Esophagus muscularis mucosa (tissue), 4 donors: ENCODE measurements at places on chromosomes 6 and 20. TPM values are rescaled to one million over a fixed set of nuclear protein-coding genes. Genes with fewer than 3 reads are reported as not detected.

GRCh38 chr20:45968081-45968671 lies 3.8 kb downstream of the ZNF335 start:
- H3K27ac ChIP-seq, result no peak overlapping the region
- no peak for DNase-seq

- DNase-seq, result no peak
- no peaks in the 10 kb centered on the region for H3K4me1 ChIP-seq
- H3K27ac ChIP-seq, result no peak overlapping the region
- no peak overlapping the region for H3K4me3 ChIP-seq
These were observed 661.3 kb downstream of the BCKDHB start for GRCh38 chr6:80767808-80768207.

DNA sequence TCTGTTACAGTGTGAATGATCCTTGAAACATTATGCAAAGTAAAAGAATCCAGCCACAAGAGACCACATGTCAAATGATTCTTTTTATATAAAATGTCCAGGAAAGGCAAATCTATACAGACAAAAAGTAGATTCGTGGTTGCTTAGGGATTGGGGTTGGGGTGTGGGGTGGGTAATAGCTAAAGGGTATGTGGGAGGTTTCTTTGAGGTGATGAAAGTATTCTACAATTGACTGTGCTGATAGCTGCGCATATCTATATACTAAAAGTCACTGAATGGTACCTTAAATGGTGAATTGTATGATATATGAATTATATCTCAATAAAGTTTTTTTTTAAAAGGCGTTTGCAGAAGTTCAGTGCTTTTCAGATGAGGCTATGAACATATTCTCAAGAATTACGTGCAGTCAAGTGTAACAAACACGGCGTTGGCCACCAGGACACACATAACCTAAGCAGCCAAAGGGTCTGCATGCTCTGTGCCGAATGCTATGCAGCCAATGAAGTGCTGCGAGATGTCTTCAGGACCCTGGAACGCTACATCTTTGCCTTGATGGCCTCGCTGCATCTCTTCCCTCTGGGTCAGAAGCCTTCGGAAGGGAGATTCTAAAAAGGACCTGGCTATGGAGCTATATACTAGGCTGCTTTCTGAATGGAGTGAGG lies 96.9 kb downstream of the SCML4 start:
- no peaks in the 10 kb centered on the region for H3K36me3 ChIP-seq
- H3K4me3 ChIP-seq, result no peak overlapping the region
- no peaks in the 10 kb centered on the region for H3K27me3 ChIP-seq
- H3K4me1 ChIP-seq, result no peaks in the 10 kb centered on the region
- no peak overlapping the region for H3K27ac ChIP-seq

The GSTA1 gene
- not detected for total RNA-seq

The AK9 gene
- 8.4 TPM for total RNA-seq
